Activated CD4-positive, alpha-beta T cell treated with anti-CD3 and anti-CD28 coated beads, Interleukin-2, amount 10 ng/mL, durations not matched to agents 24 days and 14 days (primary cell): ENCODE measurements at places on chromosomes 7 and 10. TPM values are rescaled to one million over a fixed set of nuclear protein-coding genes. Genes with fewer than 3 reads are reported as not detected.

The STRIP2 gene
- total RNA-seq = 86.6 and 89.6 TPM in 2 replicates

The STAG3 gene
- total RNA-seq = 23.7 TPM in 2 replicates

GRCh38 chr10:86857128-86857721, 100.2 kb downstream of the MMRN2 start:
- DNase-seq = no peak

GRCh38 chr7:15751191-15751701, 64.8 kb upstream of the MEOX2 start:
- no peak for DNase-seq

DNA sequence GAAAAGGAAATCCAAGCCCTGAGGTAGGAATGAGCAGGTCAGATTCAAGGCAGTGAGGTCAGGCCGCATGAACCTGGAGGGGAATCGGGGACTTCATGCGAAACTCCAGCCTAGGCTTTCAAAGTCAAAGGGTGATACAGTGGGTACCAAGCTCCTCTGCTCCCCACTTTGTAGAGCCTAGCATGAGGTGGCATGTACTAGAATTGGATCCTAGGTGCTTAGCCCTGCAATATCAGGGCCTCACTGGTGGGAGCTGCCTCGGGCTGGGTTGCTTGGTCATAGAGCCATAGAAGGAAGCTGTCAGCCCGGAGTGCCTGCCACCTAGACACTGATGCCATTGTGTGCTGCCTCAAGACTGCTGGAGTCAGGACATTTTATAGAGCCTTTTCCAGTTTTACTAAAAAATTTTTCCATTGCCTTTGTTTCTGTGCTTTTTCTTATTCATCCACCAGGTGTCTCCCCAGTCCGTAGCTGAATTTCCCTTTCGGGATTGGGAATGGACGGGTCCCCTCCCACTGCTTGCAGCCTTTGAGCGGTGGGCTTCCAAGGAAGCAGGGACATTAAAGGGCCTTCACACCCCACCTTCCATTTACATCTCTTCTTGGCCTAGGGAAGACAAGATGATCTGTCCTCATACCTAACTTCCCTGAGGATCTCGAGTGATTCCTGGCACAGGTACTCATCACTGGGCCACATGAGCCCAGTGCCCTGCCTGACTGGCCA, 5.5 kb upstream of the LZTS2 start:
- DNase-seq = no peak

DNA sequence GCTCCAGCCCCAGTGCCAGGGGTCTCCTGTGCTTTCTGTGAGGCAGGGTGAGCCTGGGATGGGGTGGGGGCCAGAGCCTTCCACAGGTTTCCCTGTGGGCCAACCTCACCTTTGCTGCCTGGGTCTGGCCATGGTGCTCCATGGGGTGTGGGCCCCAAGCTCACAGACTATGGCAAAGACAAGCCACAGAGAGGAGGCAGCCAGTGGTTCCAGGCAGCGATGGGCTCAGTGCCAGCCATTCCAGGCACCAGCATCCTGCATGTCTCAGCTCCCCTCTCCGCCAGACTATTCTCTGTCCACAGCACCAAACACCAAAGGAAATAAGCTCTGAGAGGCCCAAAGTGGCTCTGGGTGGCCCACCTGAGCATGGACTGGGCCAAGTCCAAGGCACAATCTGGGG, 133.5 kb downstream of the PTPN20 start:
- DNase-seq = no peak
